EH (cell line): ENCODE measurements at places on chromosomes 11 and 22.

DNA sequence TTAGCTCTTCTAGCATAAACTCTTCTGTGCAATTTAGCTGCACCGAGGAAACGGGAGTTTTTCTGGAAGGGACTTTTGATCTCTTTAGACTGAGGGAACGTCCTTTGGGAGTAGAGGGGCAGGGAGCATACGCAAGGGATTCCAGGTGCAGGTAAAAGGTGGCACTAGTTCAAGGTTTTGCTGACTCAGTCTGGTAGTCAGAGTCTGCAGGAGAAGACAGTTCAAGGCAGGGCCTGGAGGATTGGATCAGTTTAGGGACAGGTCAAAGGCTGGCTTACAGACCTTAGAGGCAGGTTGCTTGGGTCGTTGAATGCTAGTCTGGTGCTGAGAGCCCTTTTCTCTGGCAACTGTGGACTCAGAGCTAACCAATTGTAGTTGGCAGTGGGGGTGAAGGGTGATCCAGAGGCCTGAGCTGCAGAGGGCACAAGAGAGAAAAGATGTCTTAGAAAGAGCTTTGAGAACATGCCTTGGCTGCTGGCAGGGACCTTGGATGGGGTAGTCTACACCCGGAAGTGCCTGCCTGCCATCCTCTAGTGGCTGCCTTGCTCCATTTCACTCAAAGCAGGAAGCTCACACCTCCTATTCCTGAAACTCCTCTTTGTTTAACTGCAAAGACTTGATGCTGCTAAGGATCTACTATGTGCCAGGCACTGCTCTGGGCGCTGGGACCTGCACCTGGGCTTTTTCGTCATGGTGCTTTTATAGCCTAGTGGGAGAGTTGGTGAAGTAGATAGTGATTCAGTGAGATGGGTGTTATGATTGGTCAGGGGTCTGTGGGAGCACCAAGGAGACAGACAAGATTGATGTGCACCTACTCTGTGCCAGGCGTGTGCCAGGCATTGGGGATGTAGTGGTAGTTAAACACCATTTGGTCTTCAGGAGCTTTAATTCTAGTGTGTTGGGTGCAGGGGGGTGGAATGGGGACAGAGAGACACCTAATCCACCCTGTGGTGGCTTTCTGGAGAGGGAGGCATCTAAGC, 17.1 kb downstream of the MIAT start:
- no peak for DNase-seq

DNA sequence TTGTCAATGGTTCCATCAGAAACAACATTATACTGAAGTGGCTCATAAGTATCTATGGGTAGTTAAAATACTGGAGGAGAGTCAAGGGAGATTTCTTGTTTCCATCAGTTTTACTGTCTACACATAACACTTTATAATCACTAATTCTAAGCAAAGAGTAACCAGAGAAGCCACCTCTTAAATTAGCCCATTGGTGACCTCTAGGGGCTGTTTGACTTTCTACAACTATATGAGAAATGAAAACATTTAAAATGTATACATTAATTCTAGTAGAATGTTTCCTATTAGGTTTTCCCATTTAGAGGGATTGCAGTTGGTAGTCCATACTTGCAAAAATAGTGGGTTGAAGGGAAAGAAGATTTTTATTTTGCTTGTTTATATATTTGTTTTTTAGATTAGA, 504.3 kb downstream of the FAM181B start:
- DNase-seq, result no peak

DNA sequence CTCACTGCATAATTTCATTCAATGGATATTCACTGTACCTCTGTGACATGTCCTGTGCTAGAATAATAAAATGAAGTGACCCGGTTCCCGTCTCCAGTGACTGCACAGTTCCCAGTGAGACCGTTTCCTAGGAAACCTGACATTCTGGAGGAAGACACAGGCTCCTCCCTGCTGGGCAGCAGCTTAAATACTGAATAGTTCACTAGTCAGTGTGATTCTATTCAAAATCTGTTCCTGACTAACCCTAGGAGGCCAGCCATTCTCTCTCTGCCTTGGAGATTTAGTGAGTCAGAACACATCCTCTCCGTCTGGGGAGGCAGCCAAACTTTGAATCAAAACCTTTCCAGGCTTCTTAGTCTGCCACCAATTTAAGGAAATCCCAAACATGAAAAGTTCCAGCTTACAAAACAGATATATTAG, 11.3 kb downstream of the TRIM66 start:
- peak; percentile 99 for DNase-seq

- no peak for DNase-seq
Measured at GRCh38 chr11:97143463-97143862, 753.6 kb downstream of the JRKL start.

DNA sequence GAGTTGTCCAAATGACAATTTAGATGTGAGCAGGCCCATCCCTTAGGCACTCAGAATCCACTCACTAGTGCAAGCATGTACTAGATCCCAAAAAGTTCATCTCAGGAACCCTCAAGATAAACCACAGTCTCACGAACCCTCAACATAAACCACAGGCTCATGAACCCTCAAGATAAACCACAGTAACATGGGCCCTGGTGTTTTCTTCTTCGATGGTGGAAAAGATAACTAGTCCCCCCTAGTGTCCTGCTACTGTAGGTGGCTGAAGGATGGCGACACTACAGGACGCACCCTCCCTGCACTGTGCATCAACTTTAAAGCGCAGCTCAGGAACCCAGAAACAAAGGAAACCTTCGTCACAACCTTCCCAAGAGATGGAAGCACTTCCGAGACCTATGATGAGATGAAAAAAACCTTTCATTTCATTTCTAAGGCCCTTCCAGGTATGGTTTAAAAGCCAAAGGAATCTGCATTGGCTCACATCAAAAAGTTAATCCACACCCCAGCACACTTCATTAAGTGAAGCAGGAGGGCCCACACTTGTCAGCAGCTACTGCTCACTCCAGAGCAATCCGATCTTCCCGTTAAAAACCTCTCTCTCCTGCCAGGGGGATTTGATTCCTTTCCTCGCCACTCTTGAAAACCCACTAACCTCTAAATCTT, 2.4 kb downstream of the LARGE1 start:
- DNase-seq, result peak; percentile 42

DNA sequence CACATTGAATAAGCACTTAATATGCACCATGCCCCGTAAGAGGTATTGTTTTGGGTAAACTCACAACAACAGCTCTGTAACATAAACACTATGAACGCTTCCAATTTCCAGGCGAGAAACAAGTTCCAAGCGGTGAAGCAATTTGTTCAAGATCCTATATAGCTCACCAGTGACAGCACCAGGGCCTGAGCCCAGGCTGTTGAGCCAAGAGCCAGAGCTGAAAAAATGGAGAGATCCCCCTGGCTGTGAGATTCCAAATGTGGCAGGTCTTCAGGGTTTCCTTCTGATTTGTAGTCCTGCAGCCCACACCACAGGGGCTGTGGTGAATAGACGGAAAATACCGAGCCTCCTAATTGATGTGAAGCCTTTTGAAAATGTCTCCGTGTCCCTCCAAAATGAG, 268.0 kb upstream of the KIRREL3 start:
- no peak for DNase-seq

- no peak for DNase-seq
Measured at GRCh38 chr11:22430639-22431038, 92.5 kb downstream of the SLC17A6 start.

GRCh38 chr11:87284306-87284705, 246.6 kb downstream of the TMEM135 start:
- DNase-seq, result no peak

DNA sequence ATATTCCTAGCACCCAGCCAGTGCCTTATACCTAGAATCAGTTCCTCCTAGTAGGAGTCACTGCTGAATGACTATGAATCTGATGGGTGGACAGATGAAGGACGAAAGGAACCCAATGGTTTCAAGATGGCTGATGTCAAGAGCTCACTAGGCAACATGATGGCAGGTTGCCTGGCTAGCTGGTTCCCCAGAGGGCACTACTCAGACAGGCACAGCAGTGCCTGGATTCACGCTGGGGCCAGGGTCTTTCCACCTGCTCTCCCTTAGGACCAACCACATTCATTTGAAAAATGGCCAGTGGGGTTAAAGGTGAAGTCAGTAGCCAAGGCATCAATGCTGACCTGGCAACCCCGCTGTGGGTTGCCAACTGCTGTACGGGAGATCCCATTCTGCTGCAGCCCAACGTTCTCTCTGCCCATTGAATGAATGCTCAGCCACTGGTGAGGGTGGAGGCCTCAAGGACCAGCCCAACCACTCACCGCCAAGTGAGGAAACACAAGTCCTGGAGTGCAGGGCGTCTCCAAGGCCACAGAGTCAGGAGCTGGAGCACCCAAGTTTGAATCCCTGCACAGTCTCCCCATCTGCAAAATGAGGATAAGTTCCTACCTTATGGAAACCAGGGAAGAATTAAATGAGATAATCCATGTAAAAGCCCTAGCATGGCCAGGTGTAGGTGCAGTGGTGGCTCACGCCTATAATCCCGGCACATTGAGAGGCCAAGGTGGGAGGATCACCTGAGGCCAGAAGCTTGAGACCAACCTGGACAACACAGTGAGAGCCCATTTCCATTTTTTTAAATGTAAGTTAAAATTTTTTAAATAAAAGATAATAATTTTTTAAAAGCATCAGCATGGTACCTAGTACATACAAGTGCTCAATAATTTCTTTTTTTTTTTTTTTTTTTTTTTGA, 12.4 kb downstream of the MYH9 start:
- no peak for DNase-seq

DNA sequence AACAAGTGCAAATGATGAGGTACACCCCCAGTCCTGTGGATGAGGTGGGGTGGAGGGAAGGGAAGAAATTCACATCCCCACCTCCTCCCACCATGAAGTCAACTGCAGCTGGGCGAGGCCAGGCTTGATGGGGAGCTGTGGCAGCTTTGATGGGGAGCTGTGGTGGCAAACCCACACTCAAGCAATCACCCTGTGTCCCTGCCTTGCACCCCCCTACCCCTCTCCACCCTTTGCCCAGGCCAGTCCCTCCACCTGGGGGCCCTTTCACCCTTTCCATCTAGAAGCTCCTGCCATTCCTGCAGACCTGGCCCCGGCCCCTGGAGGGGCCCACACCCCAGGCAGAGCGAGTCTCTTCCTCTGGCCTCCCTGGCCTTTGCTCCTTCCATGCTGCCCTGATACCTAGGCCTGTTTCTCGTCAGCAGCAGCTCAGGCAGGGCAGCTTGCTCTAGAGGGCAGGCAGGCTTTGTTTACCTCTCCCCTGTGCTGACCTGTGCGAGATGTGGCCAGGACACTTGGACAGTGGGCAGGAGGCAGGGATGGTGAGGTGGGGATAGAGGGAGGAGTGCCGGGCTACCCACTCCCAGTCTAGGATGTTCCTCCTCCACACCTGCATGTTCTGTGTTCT, 4.5 kb upstream of the FGF3 start:
- no peak for DNase-seq

DNA sequence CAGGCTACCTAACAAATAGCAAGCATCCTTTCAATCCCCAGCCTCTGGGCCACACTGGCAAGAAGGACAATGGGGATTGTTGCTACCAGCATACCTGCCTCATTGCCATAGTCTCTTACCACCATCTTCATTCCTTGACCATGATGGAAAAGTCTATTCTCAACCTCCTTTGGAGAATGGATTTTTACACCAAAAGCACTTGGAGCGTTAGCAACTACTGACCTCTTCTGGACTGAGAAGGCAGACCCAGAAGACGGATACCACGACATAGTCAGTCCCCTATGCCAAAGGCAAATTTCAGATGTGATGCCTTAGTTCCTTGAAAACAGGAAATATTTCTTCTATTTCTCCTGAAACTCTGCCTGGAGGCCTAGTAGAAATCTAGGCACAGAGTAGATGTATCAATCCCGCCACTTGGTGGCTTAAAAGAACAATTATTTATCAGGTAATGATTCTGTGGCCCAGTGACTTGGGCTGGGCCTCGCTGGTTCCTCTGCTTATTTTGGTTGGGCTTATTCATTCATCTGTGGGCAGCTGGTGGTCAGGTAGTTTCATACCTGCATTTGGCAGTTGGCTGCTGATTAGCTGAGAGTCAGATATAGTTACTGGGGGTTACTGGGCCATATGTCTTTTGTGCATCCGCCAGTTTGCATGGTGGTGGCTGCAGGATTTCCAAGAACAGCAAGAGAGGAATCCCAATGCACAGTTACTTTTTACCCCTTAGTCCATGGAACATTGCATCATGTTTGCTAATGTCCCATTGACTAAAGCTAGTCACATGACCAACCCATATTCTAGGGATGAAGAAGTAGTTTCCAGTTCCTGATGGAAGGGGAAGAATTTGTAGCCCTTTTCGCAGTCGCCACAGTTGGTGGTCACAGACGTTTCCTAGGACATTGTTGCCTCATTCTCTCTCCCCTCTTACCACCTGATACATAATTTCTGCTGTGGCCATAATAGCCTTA, 75.2 kb downstream of the DHCR7 start:
- DNase-seq, result peak; percentile 46

DNA sequence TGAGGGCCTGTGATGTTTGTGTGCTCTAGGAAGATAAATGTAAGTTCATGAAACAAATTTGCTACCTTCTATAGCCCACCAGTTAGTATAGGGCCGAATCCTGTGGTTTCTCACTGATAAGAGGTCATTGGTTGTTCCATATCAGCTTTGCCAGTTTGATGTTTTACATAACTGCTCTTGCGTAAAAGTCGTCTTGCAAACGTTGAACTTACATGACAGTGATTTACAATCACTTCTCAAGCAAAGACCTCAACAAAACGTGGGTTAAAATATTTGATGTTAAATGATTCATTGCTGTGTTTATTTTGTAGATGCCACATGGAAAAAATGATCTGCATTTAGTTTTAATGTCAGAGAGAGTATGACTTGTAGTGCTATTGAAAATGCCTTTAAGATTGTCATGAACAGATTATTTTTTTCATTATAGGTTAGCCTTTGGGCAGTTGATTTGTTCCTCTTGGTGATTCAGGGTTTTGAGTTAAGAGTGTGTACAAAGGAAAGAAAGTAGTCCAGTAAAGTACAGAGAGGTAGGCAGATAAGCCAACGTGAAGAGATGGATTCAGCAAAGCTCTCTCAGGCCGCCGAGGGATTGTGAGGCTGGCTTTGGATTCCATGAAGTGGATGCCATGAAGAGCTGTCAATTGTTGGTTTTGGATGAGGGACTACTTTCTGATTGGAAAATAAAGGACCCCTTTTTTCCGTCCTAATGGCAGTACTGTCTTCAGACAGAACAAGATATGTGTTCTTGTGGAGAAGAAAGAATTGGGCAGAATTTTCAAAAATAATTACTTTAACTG, 2.6 kb downstream of the EWSR1 start:
- peak; percentile 83 for DNase-seq
